ENCODE measurements at places on chromosomes 2 and 18.
A peak's percentile ranks its signal among the peaks of the same experiment; 100 is the strongest.

GRCh38 chr2:232857158-232857563 lies 12.9 kb upstream of the SNORC start:
- no peak for DNase-seq

DNA sequence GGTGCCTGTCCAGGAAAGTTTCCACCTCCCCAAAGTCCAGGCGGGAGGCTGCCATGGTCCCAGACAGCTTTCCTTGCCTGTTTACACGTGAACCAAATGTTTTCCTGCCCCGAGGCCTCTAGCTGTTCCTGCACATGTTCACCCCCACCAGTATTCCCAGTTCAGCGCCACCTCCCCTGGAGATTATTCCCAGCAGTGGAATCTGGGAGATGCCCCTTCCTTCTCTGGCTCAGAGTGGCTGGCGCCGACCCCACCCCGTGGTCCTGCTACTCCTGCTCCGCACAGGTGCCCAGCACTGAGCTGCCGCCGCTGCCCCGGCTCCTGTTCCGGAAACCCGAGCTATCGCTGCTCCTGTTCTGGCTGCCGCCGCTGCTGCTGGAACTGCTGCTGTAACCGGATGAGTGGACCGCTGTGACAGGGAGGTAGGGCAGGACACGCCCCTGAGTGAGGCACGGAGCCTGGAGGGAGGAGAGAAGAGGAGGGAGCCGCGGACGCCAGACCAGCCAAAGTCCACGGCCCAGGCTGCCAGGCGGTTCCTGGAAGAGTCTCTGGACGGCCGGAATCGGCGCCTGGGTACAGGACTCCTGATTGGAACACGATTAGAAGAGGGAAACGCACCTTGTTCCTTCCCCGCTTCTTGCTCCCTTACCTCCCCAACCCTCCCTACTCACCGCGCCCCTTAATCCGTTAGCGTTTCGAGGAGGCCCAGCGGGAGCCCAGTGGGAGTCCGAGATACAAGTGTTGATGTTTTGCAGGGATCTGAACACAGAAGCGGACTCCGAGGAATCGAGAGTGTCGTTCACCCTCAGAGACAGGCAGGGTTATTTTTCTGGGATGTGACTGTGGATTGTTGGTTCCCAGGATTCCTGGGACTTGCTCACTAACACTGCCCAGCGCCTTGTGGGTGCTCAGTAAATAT lies at the start of gene PDE11A:
Gene PDE11A, minus strand, starts transcription at position 395 of the 919 bp plus-strand sequence. Its CDS starts 340 bp downstream, at position 55.
- peak; percentile 74 for DNase-seq

DNA sequence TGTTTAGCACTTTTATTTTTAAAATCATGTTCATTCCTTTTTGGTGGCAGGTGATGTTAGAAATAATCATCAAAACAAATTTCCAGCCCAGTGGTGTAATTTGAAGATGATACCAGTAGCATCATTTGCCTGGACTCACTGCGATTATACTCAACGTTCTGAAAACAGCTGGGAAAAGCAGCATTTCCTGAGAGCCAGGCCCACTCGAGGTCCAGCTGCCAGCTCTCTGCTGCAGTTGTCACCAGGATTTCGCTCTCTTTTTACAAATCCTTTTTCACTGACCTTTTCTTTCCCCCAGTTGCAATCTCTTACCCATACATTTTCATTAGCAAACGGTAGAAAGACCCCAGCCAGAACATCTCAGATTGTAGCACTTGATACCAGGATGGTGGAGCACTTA lies 110.6 kb upstream of the LYPD1 start:
- DNase-seq = no peak

- no peak for DNase-seq
Measured at GRCh38 chr2:133266041-133266925, 302.0 kb downstream of the NCKAP5 start.

DNA sequence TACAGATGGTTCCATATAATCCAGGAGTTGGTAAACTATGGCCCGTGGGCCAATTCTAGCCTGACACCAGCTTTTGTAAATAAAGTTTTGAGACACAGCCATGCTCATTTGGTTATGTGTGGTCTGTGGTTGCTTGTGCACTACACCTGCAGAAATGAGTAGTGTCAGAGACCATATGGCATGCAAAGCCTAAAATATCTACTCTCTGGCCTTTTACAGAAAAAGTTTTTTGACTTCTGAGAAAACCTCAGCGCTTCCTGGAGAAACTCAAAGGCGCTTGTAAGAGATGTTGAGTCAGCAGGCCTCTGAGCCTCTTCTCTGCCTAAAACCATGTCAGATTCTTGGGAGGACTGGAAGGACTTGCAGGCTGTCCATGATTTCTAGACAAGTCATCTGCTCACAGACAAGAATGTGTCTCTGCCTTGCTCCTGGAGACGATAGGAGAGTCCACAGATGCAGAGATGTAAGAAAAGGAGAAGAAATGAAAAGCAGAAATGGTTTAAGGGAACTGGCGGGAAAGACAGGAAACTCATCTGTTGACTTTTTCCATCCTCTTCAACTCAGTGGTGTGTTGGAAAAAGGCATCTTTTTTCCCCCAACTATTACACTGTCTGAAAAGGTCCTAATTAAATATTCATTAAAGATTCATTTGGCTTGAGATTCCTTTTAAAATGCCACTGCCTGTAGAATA lies 5.2 kb downstream of the TTC39C start:
- no peak for DNase-seq

DNA sequence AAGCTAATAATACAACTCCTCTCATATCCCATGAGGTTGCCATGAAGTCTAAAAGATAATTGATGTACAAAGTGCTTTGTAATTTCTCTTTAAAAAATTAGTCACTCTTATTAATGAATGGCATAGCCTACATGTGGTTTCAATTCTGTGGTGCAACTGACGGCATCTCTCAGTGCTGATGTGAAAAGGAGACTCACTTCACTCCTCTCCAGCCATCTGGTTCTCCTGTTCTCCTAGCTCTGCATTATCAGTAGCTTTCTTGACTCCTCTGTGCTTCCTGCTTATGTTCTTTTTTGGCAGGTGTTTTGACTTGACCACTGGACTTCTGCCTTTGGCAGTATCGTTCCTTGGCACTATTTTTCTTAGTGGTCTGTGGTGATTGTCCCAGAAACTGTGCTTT lies 134.9 kb upstream of the ZFP36L2 start:
- DNase-seq = no peak

GRCh38 chr2:101881131-101881530 lies 110.6 kb upstream of the IL1R2 start:
- DNase-seq = no peak

DNA sequence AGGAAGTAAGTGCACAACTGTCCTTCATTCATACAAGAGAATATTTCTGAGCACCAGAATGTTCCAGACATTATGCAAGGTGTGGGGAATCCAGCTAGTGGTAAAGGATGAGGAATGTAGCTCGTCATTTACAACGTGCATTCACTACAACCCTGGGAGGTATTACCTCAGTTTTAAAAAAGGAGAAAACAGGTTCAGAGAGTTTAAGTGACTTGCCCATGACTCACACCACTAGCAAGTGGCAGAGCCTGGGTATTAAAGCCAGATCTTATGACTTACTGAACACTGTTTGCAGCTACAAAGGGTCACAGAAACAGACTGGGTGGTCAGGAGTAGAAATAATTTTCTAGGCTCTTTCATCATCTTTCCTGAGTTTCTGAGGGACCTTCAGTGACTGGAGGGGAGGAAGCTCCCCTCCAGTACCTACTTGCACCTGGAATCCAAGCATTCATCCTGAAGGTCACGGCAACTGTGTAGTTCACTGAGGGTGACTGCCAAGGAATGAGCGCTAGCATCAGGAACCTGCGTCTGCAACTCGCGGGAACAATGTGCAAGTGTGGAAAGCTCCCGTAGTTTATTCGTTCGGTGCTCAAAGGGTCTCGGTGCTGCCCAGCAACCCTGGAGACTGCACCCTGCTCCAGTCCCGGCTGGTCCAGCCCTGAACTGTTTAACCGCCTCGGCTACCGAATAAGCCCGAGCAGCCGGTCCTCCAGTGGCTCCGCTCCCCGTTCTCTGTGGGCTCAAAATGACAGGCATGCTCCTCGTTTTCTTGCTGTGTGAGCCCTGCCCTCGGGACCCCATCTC lies 647 bp downstream of the CCDC121 start:
- no peak for DNase-seq

- DNase-seq = no peak
Measured at GRCh38 chr2:202514732-202515131, 120.0 kb upstream of the FAM117B start.

GRCh38 chr2:55976681-55977080 lies 53.1 kb upstream of the EFEMP1 start:
- no peak for DNase-seq

All from NCI-H2081 (cell line).